ENCODE measurements at places on chromosomes 13 and 19.
A peak's percentile ranks its signal among the peaks of the same experiment; 100 is the strongest.

DNA sequence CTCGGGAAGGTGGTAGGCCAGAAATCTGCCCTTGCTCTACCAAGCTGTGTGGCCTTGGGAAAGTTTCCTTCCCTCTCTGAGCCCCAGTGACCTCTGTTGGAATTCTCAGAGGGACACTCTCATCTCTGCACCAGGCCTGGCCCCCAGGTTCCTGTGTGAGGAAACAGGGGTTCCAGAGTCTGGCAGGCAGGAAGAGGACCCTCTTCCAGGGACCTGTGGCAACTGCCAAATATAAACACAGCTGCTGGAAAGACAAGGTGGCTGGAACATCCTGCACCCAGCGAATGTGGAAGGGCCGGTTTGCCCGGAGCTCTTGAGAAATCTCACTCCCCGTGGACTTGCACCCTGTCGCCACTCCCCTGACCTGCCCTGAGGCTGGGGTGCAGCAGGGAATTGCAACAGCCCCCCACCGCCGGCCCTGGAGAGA, 52.8 kb downstream of the GADD45B start:
- no peak for DNase-seq

GRCh38 chr19:11200015-11200574, 2.8 kb upstream of the KANK2 start:
- no peak for DNase-seq

DNA sequence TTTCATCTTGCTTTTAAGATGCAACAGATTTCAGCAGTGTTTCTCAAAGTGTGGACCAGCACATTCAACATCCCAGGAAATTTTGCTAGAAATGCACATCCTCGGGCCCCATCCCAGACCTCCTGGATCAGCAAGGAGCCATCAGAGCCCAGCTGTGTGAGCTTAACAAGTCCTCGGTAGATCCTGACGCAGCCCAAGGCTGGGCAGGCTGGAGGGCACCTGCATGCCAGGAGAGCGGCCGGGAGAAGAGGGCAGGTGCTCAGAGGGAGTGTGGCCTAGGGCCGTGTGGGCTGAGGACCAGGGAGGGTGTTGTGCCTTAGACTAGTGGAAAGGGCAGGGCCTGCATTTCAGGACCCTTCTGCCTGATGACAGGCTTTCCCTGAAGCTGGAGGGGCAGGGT, 2.2 kb upstream of the MCF2L start:
- DNase-seq = no peak

DNA sequence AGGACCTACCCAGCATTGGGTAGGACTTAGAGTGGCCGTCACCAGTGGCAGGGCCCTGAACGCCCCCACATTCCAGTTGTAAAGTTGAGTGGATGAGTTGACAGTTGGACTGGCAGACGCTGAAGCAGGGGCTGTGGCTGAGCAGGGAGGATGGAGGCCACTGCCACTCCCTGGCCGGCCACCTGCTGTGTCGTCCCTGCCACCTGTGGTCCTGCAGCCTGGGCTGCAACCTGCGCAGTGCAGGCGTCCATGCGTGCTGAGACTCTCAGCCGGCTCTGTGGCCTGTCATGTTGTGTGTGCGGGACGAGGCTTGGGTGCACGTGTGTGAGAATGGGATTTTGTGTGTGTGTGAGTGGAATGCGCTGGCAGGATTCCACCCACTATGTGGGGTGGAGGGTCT, 80.8 kb downstream of the SCGB2B2 start:
- DNase-seq = no peak

DNA sequence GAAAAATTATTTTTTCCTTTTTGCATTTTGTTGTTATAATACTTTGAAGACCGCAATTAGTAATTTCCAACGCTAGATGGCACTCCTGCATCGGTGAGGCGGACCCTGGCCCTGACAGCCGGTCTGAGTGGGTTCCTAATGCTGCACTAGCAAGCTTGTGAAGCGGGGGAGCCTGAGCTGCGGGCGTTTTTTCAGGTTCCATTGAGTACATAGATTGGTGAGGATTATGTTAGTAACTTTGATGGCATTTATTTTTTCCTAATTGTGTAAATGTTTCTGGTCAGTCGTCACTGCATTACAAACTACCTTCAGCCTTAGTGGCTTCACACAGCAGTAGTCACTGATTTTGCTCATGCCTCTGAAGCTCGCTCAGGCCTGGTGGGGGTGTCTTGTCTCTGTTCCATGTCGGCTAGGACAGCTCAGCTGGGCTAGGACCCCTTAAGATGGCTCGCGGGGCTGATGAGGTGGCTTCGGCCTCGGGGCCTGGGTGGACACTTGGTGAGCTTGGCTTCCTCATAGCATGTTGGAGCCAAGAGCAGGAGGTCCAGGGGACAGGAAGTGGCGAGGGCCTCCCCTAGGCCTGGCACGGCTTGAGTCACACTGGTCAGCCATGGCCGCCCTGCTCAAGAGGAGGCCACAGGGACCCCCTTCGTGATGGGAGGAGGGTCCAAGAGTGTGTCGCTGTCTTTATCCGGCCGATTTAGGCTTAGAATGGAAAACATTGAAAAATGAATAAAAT, 25.0 kb downstream of the ERCC5 start:
- peak; percentile 28 for DNase-seq

DNA sequence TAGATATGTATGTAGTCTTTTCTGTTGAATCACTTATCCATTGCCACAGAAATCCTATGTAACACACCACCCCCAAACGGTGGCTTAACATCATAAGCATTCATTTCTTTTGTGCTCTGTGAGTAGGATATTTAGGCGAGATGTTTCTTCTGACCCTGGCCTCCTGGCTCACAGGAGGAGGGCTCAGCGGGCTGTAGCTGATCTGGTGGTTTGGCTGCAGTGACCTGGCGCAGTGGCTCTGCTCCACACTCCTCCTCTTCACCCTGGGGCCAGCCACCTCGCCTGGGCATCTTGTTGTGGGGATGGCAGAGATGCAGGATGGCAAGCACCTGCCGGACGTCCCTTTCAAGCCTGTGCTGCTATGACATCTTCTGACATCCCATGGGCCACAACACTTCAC, 147.1 kb upstream of the IRS2 start:
- DNase-seq = no peak

- no peak for DNase-seq
Measured at GRCh38 chr13:67184247-67184646, 45.9 kb downstream of the PCDH9 start.

GRCh38 chr13:68254151-68254550, 1024.0 kb upstream of the PCDH9 start:
- DNase-seq = no peak

DNA sequence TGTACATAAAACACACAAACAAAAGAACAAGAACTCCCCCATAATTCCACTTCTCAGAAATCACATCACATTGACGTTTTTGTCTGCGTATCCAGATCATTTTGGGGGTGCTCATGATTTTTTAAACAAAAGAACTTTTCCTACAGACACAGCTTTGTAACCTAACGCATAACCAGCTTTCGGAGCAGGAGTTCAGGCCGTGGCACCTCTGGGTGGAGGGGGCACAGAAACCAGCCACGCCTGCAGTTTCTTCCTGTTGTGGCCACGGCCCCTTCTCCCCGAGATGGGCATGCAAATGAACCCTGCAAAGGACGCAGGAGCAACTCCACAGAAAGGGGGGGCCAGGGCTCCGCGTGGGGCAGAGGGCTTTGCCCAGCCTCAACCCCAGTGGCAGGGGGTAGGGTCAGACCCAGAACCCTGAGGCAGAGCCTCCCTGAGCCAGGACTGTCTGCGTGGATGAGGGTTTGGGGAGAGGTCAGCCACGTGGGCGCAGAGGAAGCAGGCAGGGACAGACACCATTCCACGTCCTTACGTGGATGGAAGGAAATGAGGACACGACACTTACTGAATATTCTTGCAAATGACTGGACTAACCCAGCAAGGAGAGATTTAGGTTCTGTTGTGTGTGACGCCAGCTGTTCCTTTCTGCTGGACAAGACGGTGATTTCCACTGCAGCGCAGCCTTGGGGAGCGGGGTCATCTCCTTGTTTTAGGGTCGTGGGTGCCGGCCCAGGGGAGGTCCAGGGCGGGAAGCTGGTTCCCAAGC, 64.4 kb downstream of the RASA3 start:
- peak; percentile 51 for DNase-seq

- peak; percentile 71 for DNase-seq
Measured at GRCh38 chr19:46614114-46614722, 10.7 kb downstream of the PTGIR start.

- peak; percentile 21 for DNase-seq
Measured at GRCh38 chr19:19418555-19419260, 13.2 kb downstream of the GATAD2A start.

DNA sequence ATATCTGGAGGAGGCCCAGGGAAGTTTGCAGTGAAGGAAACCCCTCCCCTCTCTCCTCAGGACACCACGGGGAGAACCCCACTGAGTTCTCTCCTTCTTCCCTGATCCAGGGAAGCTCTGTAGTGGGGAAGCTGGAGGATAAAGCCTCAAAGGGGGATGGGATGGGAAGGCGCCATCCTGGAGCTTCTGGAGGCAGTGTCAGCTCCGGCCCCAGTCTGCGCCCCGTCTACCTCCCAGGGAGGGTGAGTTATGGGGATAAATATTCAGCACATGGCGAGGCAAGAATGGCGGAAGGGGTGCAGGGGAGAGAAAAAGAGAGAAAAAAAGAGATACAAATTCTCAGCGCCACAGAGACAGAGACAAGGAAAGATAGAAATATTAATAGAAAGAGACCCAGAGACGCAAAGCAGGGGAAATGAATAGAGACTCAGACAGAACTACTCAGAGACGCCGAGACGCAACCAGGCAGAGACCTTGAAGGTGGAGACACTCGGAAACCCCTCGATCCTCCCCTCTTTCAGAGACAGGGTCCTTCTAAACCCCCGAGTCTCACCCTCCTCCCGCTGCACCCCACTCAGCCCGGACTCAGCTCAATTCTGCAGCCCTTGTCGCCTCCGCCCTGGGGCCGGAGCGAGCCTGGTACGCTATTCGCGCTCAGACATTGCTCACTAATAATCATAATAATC, 23.6 kb downstream of the OLFM2 start:
- no peak for DNase-seq

DNA sequence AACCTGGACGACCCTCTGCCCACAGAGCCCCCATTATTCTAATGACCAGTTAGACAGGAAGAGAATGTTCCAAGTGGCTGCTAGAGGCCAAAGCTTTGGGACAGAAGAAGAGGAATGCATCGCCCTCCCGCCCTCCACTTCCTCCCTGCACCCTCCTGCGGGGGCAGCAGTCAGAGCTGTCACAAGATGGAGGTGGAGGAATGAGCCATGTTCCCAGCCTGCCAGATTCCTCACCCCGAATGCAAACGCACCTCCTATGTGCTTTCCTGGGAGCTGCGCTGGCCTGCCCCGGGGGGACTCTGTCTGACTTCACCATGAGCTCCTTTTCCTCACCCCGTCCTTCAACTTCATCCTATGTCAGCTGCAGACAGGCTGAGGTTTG, 1.7 kb downstream of the YJEFN3 start:
- DNase-seq = no peak

GRCh38 chr13:87666831-87667230, 4.3 kb upstream of the SLITRK5 start:
- DNase-seq = no peak

- DNase-seq = no peak
Measured at GRCh38 chr13:91112201-91112923, 235.1 kb upstream of the MIR17HG start.

DNA sequence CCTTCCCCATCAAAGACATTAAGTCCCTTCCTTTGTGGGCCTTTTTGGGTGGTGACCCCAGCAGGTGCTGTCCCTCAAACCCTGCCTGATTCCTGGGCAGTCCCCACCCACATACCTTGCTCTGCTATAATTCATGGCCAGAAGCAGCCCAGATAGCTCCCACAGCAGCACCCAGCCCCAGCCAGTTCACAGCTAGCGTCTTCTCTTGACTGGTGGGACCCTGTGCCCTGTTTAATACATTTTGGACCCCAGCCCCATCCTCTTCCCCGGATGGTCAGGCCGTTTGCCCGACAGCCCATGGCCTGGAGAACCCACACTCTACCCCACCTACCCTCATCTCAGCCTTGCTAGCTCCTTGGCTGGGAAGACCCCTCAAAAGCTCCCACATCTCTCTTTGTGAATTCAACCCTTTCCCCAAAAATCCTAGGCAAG, 2.1 kb downstream of the CCDC106 start:
- DNase-seq = no peak

DNA sequence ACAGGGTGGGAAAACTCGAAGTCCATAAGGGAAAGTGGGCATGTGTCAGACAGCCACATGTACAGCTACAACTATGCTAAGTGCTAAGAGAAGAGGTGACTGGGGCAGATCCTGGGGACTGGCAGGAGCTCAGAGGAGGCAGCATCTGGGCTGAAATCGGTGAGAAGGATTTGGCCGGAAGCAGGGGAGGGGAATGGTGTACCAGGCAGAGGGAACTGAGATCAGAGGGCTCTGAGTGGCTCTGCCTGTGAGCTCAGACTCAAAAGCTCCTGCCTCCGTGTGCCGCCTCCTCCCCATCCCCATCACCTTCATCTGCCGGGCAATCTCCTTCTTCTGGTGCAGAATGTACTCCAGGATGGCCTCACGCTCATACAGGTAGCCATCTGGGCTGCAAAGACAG, 21.8 kb downstream of the NOSIP start:
- DNase-seq = no peak

GRCh38 chr19:35476149-35476548, 14.1 kb downstream of the KRTDAP start:
- no peak for DNase-seq

DNA sequence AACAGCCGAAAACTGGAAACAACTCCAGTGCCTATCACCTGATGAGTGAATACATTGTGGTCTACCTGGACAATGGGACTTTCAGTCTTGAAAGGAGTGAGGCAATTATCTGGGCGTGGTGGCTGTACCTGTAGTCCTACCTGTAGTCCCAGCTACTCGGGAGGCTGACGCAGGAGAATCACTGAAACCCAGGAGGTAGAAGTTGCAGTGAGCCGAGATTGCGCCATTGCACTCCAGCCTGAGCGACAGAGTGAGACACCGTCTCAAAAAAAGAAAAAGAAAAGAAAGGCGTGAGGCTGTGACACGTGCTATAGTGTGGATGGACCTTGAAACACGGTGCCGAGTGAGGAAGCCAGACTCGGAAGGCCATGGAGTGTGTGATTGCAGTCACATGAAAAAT, 4.1 kb upstream of the NTN5 start:
- no peak for DNase-seq

DNA sequence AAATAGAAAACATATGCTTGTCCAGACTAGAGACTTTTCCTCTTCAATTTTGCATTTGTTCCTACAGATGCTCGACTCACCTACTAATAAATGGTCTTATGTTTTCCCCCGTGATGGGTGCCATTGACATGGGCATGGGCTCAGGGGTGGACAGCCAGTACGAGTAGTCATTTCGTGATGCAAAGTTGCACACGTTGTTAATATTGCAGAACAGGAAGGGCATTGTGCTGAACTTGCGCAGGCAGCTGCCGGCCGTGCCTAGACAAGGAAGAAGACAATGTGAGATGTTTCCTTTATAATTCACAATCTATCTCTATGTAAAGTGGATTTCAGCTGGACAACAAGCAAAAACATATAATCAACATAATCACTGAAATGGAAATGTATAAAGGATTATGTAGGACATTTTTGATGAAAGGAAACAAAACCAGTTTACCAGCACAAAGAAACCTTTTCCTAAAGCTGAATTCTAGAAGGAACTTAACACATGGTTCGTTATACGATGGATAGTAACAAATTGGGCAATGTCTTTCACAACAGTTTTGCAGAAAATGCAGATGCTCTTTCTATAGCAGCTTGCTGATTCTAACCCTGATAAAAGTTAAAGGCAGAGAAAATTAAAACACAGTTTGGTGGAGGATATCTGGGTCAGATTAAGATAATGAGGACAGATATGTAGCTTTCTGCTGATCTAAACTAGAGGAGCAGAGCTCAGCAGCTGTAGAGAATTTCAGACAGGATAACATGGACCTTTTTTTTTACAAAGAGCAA, 145.7 kb downstream of the COL4A1 start:
- DNase-seq = peak; percentile 39

GRCh38 chr13:30395192-30396158, 26.8 kb upstream of the UBE2L5 start:
- peak; percentile 88 for DNase-seq

Data from MV-4-11 (cell line).